ENCODE measurements at places on chromosomes 1 and 21.

DNA sequence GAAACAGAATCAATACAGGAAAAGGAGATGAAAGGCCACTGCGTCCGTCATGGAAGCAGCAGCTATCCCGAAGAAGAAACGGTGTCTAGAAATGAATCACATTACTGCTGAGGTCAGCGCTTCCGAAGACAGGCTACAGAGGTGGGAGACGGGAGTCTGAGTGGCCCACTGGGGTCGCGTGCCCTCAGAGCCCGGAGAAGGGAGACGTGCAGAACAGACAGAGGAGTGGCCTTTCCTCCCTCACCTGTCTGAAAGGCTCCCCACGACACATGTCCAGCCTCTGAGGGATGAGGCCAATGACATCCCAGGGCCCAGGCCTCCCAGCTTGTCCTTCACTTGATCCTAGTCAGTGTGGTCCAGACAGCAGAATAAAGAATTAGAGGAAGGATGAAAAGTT is 35.9 kb downstream of the VPS26C start:
- DNase-seq = no peak

GRCh38 chr1:36135796-36136195 is 10.8 kb upstream of the COL8A2 start:
- no peak for DNase-seq

DNA sequence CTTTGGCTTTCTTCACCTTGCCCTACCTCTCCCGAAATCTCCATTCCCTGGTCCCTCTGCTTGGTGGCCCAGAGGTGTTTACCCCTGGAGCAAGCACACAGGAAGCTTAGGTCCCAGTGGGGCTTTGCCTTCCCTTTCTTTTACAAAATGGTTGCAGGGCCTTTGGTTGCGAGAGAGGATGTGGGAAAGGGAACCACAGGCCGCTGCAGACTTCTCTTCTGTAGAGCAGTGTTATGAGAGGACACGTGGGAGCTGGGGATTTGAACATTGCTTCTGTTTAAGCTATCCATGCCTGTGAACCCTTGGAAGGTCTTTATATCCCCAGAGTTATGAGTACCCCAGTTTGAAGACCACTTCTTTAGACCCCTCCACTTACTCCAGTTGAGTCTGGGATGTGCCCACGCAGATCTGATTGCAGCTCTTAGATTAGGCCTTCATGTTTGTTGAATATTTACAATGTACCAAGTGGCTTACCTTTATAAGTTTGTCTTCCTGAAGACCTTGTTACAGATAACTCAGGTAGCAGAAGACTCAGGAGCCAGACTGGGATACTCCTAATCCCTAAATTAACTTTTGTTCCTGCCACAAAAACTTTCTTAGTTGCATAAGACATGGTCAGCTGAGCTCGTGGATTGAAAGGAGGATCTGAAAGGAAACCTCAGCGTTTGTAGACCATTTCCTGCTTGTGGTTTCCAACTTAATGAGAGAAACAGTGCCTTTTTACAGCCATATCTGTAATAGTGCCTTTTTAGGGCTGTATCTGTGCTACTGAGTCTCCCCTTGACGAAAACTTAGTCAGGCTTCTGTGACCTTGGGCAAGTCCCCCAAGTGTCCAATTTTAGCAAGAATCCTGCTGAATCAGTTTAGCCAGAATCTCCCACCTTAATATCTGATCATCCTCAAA is 21.9 kb upstream of the IVNS1ABP start:
- peak; percentile 18 for DNase-seq

GRCh38 chr1:244296447-244296846 is 155.3 kb downstream of the ADSS2 start:
- no peak for DNase-seq

GRCh38 chr1:34827341-34827941 is 32.1 kb downstream of the SMIM12 start:
- DNase-seq = no peak

GRCh38 chr1:222095606-222096475 is 354.0 kb upstream of the DUSP10 start:
- no peak for DNase-seq

DNA sequence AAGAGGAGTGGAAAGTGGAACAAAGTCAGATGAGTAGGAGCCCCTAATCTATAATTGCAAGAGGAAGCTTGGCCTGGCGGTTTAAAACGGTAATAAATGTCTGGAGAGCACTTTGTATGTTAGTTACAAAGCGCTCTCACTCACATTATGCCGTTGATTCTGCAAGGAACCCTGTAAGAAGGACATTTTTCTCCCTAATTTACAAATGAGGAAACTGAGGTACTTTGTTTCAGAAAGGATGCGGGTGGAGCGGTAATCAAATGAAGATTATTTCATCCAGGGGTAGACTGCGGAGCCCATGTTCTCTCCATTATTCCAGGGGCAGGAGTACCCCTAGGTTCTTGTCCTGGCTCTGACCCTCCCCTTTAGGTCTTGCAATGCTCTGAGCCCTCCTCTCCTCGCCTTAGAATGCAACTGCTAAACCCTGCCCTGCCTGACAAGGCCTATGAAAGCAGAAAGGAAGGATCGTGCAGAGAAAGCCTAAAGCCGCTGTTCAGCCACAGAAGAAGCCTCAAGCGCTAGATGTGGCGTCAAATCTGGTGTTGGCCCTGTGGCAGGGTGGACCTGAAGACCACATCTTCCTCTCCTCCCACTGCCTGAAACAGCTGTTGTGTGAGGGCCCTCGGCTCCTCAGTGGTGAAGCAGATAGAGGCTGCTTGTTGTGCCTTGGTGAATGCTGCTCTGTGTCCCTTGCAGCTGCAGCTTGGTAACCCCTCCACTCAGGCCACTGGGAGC is 588 bp upstream of the PACC1 start:
- DNase-seq = peak; percentile 96

GRCh38 chr1:31897526-31898100 is 40.6 kb downstream of the PTP4A2 start:
- DNase-seq = no peak

DNA sequence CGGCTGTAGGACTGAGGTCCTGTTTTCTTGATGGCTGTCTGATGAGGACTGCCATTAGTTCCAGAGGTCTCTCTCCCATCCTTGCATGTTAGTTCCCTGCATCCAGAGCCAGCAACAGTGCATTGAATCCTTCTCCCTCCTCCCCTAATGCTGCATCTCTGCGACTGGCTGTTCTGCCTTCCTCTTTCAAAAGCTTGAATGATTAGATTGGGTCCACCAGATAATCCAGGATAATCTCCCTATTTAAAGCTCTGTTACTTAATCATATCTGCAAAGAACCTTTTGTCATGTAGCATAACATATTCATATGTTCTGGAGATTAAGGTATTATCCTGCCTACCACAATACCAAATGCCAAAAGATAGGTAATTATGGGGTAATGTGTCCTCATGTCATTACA is 377.5 kb downstream of the GPATCH2 start:
- DNase-seq = no peak

- DNase-seq = no peak
Measured at GRCh38 chr1:193614817-193615216, 428.4 kb upstream of the B3GALT2 start.

DNA sequence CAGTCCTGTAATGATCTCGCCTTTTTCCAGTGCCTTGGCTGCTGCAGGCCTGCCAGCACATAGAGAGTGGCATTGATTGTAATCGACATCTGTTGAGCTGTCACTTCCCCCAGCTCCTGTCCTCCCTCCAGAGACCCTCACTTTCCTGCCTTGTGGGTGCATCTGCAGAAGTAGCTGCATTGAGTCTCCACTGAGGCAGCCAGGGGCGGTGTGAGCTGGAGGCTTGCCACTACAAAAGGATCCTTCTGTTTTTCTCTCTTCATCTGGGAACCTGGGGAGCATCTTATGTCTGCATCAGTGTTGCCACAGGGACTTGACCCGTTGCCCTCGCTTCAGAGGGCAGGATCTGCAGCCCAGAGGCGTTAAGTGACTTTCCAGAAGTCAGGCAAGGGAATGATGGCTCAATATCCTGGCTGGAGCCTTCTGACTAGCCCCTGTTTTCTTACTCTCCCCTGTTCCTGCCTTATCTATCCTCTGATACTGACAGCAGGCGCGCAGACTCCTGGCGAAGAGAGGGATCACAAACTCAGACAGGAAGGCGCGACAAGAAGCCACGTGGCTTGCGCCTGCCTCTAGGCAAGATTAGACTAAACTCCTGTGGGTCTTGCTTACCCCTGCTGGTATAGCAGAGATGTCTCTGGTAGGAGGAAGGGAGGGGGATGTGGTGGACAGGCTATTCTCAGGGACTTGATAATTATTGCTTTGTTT is 13.3 kb upstream of the FMOD start:
- no peak for DNase-seq

GRCh38 chr1:205676597-205676996 is 3.7 kb downstream of the SLC45A3 start:
- peak; percentile 74 for DNase-seq

DNA sequence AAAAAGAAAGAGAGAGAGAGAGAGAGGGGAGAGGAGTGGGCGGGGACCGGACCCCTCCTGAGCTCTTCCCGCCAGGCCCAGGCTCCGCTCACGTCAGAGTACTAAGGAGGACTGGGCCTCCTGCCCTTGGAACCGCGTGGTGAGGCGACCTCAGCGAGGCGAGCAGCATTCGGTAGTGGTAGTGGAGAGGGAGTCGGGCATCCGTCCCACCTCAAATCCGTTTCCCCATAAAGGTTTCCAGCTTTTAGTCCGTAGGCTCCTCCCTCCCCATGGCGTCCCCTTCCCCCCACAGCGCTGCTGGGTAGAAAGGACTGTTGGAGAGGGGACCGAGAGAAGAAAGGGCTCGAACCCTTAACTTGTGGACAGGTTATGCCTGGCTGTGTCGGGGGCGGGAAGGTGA is 124.4 kb upstream of the BARHL2 start:
- no peak for DNase-seq

DNA sequence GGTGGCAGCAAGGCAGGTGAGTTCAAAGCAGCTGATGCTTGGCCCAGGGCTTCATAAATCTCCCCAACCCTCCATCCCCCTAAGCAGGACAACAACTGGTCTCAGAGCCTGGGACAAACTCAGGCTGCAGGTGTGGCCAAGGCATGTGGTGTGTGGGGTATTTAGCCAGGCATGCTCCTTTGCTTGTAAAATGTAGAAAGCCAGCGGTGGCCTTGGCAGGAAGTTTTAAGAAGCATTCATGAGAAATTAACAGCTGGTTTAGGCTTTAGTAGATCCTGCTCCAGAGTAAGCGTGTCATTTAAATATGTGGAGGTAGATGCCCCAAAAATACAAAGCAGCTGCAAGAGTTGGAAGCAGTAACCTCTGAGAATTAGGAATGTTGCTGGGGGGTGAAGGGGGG is 44.8 kb downstream of the NTPCR start:
- DNase-seq = no peak

DNA sequence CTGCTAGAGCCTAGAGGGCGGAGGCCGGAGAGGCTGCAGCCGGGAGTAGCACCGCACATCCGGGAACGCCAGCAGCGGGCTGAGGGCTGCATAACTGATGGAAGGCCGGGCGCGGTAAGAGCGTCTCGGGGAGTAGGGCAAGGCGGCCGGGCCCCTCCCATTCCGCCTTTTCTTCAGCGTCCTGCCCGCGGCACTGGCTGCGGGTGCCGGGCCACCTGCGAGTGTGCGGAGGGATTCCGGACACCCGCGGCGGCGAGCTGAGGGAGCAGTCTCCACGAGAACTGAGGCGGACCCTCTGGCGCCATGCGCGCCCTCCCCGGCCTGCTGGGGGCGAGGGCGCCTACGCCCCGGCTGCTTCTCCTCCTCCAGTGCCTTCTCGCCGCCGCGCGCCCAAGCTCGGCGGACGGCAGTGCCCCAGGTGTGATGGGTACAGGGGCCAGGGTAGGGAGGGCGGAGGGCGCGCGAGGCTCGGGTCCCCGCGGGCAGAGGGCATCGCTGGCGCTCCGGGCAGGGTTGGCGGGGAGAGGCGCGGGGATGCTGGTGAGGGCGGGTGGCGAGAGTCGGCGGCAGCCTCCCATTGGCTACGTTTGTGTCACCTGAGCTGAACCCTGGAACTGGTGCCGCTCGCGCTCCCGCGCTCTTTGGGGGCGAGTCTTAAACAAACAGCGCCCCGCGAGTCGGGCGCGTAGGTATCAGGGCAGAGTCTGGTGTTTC is 334.4 kb downstream of the SRGAP2C start:
- DNase-seq = peak; percentile 77

DNA sequence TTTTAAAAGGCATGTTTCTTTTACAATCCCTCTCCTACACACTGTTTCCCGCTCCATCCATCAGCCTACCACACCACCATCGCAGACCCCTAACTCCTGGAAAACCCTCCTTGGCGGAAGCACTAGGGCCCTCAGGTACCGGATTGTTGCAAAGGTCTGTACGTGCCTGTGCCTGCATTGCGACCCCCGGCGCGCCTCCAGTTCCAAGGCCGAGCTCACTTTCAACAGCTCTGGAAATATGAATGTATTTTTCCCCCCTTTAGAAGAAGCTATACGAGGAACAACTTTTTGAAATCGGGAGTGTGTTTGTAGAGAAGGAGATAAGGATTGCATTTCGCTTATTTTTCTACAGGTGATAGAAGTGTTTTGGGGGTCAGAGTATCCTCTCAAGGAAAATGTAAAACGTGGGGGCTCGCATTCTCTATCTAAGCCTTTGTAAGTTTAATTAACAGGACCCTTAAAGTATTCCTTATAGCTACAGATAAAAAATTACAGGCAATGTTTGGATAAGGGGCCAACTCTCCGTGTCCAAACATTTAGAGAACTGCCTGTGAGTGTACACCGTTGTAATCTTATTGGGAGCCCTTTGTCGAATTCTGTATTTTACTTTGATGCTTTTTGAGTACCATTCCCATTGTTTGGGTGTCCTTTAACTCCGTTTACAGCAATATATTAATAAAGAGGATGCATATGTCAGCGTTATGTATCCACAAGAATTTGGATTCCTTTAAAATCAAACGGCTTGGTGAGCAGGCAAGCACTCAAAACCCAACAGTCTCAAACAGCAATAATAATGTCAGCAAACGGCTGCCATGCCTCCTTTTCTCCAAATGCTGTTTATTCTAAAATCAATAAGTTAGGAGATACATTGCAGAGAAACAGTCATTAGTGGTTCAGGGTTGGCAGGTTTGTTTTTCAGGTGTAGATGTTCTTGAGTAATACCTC is 5.9 kb downstream of the PRRX1 start:
- DNase-seq = no peak

DNA sequence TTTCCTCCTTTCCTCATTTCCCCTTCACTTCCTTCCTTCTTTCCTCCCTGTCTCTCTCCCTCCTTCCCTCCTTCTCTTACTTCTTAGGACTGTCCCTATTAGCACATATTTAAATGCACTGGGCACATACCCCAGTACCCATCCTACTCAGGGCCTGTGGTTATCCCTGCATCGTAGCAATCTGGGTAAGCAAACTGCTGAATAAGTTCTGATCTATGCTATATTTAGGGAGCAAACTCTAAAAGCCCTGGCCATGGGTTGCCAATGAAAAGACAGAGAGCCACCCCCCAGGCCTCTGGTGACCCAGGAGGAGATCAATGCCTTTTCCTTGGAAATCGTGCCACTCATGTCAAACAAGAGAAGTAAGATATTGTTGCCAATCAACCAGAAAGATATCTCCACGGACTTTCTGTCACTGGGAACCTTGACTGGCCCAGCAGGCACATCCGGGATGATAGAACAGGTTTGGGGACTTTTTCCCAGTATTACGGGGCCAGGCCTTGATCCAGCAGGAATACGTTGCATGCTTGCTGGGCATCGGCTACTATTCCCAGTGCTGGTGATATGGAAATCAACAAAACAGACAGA is 5.4 kb downstream of the FAM3B start:
- no peak for DNase-seq
